T-helper 2 cell treated with Interferon-gamma antibody and Interleukin-4, amounts not matched to agents 5 μg/mL and 100 μg/mL, for 36 hours (primary cell): ENCODE measurements at places on chromosomes 5 and 9.

DNA sequence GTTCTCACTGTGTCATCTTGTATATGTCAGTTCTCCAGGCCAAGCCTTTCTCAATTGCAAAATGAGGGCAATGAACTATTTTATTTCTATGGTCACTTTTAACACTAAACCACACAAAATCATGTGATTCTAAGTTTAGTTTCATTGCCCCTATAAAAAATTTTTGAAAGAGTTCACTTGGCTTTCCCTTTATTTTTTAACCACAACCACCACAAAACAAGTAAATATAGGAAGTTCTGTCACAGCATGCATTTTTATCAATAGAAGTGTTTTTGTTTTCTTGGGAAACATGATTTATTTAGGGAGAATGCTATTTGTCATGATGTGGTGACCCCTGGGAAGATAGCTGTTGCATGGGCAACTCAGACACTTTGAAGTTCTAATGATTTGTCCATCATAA, 169.1 kb downstream of the CSNK1G3 start:
- H3K4me1 ChIP-seq, result no peaks in the 10 kb centered on the region
- H3K4me3 ChIP-seq, result no peak overlapping the region
- DNase-seq, result no peak
- no peak overlapping the region for H3K27ac ChIP-seq
- H3K27me3 ChIP-seq, result no peaks in the 10 kb centered on the region

- no peaks in the 10 kb centered on the region for H3K4me1 ChIP-seq
- H3K27me3 ChIP-seq, result no peaks in the 10 kb centered on the region
- no peak overlapping the region for H3K27ac ChIP-seq
- no peak for DNase-seq
- H3K4me3 ChIP-seq, result no peak overlapping the region
These were observed 83.0 kb downstream of the AGTPBP1 start for GRCh38 chr9:85658716-85659115.

DNA sequence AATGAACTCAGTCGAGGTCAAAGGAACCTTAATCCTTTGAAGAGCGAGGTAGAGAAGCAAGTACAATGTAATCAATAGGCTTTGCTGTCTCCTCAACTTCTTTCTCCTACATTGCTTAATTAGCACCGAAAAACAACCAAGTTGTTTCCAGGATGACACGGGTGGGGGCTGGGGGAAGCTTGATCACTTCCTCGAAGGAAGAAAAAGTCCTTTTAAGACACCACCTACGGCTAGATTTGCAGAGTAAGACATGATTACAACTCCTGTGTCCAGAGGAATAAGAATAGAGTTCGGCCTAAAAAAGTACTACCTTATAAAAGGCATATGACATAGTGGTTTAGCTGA, 811 bp upstream of the ARRDC3 start:
- H3K27ac ChIP-seq, result peak overlapping the region; percentile 98
- peaks cover 19% of the 10 kb centered on the region for H3K4me1 ChIP-seq
- no peaks in the 10 kb centered on the region for H3K27me3 ChIP-seq
- H3K36me3 ChIP-seq, result peaks cover 8% of the 10 kb centered on the region
- DNase-seq, result no peak

GRCh38 chr5:92969781-92970237, 611.2 kb downstream of the NR2F1-AS1 start:
- H3K36me3 ChIP-seq, result no peaks in the 10 kb centered on the region
- H3K4me1 ChIP-seq, result no peaks in the 10 kb centered on the region
- no peak overlapping the region for H3K27ac ChIP-seq
- no peaks in the 10 kb centered on the region for H3K27me3 ChIP-seq
- no peak for DNase-seq
- H3K4me3 ChIP-seq, result no peak overlapping the region

- peaks cover 32% of the 10 kb centered on the region for H3K36me3 ChIP-seq
- no peak overlapping the region for H3K4me3 ChIP-seq
- peaks cover 4% of the 10 kb centered on the region for H3K4me1 ChIP-seq
These were observed 10.4 kb upstream of the F2R start for GRCh38 chr5:76705574-76705973.

GRCh38 chr9:806285-807156, 35.0 kb upstream of the DMRT1 start:
- peaks cover 21% of the 10 kb centered on the region for H3K27me3 ChIP-seq
- H3K4me1 ChIP-seq, result peaks cover 3% of the 10 kb centered on the region
- DNase-seq, result no peak
- H3K36me3 ChIP-seq, result no peaks in the 10 kb centered on the region
- no peak overlapping the region for H3K4me3 ChIP-seq

DNA sequence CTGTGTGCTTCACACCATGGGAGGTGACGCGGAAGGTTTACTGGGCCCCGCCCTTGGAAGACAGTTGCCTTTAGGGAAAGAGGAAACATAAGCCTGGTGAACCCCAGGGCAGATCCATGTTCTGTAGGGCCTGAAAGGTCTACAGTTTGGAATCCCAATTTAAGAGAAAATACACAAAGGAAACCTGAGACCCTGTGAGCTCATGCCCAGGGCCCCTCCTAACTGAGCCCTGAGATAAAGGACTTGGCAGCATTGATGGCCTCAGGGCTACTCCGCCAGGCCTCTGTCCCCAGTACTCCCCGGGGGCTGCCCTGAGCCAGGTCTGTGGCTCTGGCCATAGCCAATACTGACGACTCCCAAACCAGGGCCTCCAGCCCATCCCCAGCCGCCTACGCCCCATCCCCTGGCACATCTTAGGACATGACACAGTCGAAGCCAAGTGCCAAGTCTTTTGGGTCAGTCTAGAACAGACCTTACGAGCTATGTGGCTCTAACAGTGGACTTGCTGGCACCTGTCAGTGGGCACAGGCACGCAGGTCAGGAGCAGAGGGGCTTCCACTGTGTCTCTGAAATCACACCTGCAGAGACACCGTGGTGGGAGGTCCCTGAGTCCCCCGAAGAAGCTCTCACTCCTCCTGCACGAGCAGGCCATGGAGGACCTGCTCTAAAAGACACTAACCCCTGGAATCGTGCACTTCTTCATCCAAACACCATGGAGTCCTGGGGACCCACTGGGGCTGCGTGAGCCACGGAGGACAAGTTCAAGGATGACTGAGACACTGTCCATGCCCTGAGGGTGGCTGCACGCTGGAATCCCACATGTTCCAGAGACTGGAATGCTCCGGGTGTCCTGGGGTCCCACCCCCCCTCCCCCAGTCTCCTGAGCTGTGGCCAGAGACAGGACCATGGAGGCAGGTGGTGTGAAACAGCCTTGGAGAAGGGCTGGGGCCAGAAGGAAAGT, 40.3 kb upstream of the BARHL1 start:
- no peaks in the 10 kb centered on the region for H3K4me1 ChIP-seq
- H3K27ac ChIP-seq, result no peak overlapping the region
- H3K36me3 ChIP-seq, result no peaks in the 10 kb centered on the region
- no peak overlapping the region for H3K4me3 ChIP-seq
- peaks cover 6% of the 10 kb centered on the region for H3K27me3 ChIP-seq
- DNase-seq, result no peak

- H3K27ac ChIP-seq, result no peak overlapping the region
- DNase-seq, result no peak
- H3K4me3 ChIP-seq, result no peak overlapping the region
- H3K27me3 ChIP-seq, result no peaks in the 10 kb centered on the region
These were observed 1000.5 kb downstream of the PTPRD start for GRCh38 chr9:9612270-9612669.

DNA sequence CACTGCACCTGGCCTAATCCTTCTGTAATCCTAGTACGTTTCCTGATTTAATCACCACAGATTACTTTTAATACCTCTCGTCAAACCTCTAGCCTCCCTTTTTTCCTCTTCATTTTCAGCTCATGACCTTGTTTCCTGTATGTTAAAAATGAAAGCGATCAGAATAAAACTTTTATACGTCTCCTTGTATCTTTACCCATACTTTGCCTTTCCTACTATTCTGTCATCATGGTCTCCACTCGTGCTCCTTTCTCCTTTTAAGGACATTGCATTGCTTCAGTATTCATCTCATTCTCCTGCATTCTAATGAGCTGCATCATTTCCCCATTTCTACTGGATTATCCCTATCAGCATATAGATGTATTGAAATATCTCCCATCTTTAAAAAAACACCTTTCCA, 8.5 kb downstream of the CDC42SE2 start:
- H3K36me3 ChIP-seq, result peaks cover 34% of the 10 kb centered on the region
- no peak for DNase-seq
- peak overlapping the region; percentile 80 for H3K4me3 ChIP-seq
- H3K27me3 ChIP-seq, result no peaks in the 10 kb centered on the region
- H3K27ac ChIP-seq, result peak overlapping the region; percentile 90

- H3K36me3 ChIP-seq, result no peaks in the 10 kb centered on the region
- no peak for DNase-seq
- no peak overlapping the region for H3K27ac ChIP-seq
- no peak overlapping the region for H3K4me3 ChIP-seq
- peaks cover 4% of the 10 kb centered on the region for H3K4me1 ChIP-seq
- peaks cover 4% of the 10 kb centered on the region for H3K27me3 ChIP-seq
These were observed 73.5 kb upstream of the GALNT10 start for GRCh38 chr5:154117050-154117449.

GRCh38 chr9:110228321-110228720, 20.4 kb upstream of the C9orf152 start:
- peaks cover 31% of the 10 kb centered on the region for H3K27me3 ChIP-seq
- no peak overlapping the region for H3K27ac ChIP-seq
- H3K4me3 ChIP-seq, result no peak overlapping the region
- H3K4me1 ChIP-seq, result no peaks in the 10 kb centered on the region
- no peaks in the 10 kb centered on the region for H3K36me3 ChIP-seq

GRCh38 chr5:72749362-72749997, 67.0 kb upstream of the TNPO1 start:
- no peaks in the 10 kb centered on the region for H3K4me1 ChIP-seq
- DNase-seq, result no peak
- H3K36me3 ChIP-seq, result no peaks in the 10 kb centered on the region
- H3K27me3 ChIP-seq, result peaks cover 3% of the 10 kb centered on the region
- H3K4me3 ChIP-seq, result no peak overlapping the region

DNA sequence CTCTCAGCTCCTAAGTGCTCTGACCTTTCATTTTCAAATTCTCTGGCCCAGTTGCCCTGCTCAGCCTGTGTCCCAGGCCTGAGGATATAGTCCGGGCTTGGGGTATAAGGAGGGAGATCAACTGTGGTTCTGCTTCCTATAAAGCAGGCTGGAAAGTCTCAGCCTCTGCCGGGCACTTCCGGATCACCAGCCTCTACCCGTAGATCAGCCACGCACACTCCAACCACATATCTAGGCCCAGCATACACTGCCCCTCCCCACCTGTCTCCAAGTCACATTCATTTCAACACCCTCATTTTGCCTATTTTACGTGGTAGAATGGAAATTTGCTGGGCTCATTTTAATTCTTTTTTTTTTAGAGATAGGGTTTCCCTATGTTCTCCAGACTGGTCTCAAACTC, 3.1 kb downstream of the ZER1 start:
- H3K4me3 ChIP-seq, result no peak overlapping the region
- peaks cover 1% of the 10 kb centered on the region for H3K36me3 ChIP-seq
- no peak for DNase-seq
- peaks cover 14% of the 10 kb centered on the region for H3K4me1 ChIP-seq
- no peaks in the 10 kb centered on the region for H3K27me3 ChIP-seq
- no peak overlapping the region for H3K27ac ChIP-seq

DNA sequence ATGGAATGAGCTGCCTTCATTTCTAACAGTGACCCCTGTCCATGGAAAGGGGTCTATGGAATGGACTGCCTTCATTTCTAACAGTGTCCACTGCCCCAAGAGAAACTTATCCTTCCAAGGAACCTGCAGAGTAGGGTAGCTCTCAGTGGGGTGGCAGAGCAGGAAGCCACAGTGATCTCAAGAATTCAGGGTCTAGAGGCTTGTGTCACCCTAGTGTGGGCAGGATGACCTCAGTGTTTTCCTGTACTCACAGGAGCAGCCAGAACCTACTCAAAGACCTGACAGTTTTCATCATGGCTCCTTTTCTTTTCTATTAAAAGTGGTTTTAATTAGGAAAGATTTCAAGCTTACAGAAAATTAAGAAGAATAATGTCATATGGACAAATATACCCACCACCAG, 27.5 kb downstream of the SEC61B start:
- no peaks in the 10 kb centered on the region for H3K27me3 ChIP-seq
- H3K4me1 ChIP-seq, result peaks cover 24% of the 10 kb centered on the region
- no peak overlapping the region for H3K27ac ChIP-seq
- H3K36me3 ChIP-seq, result no peaks in the 10 kb centered on the region
- peak; percentile 64 for DNase-seq

DNA sequence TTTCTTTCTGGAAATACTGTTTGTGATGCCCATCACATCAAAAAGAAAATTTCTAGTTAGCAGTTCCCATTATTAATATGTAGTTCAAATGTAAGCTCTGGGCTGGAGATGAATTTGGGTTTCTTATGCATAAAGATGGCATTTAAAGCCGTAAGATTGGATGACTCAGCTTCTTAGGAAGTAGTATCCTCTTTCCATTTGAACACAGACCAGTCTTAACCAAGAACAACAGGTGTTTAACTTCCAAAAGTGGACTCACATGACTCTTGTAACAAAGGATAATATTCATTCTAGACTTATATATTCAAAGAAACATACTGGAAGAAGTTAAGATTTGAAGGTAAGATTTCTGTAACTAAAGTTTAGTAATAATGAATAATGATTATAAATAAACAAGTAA, 330.5 kb downstream of the TLR4 start:
- no peak overlapping the region for H3K4me3 ChIP-seq
- H3K4me1 ChIP-seq, result no peaks in the 10 kb centered on the region
- H3K27ac ChIP-seq, result no peak overlapping the region
- no peak for DNase-seq

GRCh38 chr9:37897665-37898064, 6.3 kb downstream of the SLC25A51 start:
- H3K27ac ChIP-seq, result no peak overlapping the region
- peaks cover 8% of the 10 kb centered on the region for H3K4me1 ChIP-seq
- H3K36me3 ChIP-seq, result peaks cover 47% of the 10 kb centered on the region
- no peaks in the 10 kb centered on the region for H3K27me3 ChIP-seq
- no peak overlapping the region for H3K4me3 ChIP-seq
- no peak for DNase-seq

DNA sequence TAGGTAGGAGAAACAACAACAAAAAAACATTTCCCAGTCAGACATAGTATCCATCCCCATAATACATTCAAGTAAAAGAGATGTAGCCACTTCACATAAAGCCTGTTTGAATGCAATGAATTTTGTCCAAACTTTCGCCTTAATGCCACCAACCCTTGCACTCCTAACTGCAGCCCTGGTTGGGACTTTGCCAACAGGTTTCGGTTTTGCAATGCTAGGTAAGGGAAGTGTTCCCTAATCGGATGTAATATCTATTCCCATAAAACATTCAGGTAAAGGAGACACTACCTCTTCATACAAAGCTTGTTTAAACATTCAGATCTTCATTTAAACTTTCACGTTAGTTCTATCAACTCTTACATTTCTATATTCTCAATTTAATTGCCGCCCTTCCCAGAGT, 336.1 kb downstream of the DRD1 start:
- H3K27me3 ChIP-seq, result no peaks in the 10 kb centered on the region
- no peak overlapping the region for H3K4me3 ChIP-seq
- no peaks in the 10 kb centered on the region for H3K36me3 ChIP-seq
